ENCODE measurements at places on chromosomes 6 and 20. TPM values are rescaled to one million over a fixed set of nuclear protein-coding genes. Genes with fewer than 3 reads are reported as not detected.

The PKIB gene
- 9.0 TPM for total RNA-seq

The CTAGE9 gene
- total RNA-seq: not detected

The IRF4 gene
- 20.3 TPM for total RNA-seq

The MRS2 gene
- total RNA-seq: 12.4 TPM

The LINC00237 gene
- total RNA-seq: 0.83 TPM

The KIZ gene
- total RNA-seq: 14.7 TPM

The PEX6 gene
- total RNA-seq: 18.8 TPM

The COL21A1 gene
- 15.2 TPM for total RNA-seq

The PDYN gene
- not detected for total RNA-seq

The MLN gene
- total RNA-seq: not detected

The PI16 gene
- 2.8 TPM for total RNA-seq

The TUBB2B gene
- total RNA-seq: 13.3 TPM

The FAM50B gene
- total RNA-seq: 15.7 TPM

Measured in suprapubic skin (tissue), 4 donors.